ENCODE measurements at places on chromosomes 5 and 9. TPM values are rescaled to one million over a fixed set of nuclear protein-coding genes. Genes with fewer than 3 reads are reported as not detected.

The ADGRV1 gene
- total RNA-seq = 75.7 TPM

DNA sequence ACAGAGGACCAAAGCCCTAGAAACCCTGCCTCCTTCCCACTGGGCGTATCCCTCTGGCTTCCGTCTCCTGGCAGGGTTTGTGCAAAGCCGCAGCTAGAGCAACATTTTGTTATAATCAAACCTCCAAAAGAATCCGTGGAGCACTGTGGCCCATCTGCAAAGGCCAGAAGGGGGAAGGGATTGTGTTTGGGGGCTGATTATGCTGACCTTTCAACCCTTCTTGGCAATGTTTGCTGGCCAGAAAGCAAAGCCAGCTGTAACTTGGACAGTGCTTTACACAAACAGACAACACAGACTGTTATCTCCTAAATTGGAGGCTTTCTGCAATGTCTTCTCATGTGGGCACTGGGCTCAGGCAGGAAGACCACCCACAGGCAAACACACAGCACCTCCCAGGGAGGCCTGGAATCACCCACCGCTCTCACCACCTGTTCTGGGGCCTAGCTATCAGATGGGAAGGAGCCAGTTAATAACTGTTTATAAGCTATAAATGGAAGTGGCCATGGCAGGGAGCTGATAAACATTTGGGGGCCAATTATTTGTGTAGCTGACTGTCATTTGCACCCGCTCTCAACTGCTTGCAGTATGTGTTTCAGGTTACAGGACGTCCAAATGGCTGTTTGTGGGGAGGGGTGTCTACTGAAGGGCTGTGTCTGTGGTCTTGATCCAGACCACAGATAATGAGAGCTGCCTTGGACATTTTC is 121.6 kb upstream of the ERCC6L2 start:
- H3K4me3 ChIP-seq = no peak overlapping the region
- H3K36me3 ChIP-seq = no peaks in the 10 kb centered on the region
- H3K27ac ChIP-seq = no peak overlapping the region
- H3K27me3 ChIP-seq = no peaks in the 10 kb centered on the region

DNA sequence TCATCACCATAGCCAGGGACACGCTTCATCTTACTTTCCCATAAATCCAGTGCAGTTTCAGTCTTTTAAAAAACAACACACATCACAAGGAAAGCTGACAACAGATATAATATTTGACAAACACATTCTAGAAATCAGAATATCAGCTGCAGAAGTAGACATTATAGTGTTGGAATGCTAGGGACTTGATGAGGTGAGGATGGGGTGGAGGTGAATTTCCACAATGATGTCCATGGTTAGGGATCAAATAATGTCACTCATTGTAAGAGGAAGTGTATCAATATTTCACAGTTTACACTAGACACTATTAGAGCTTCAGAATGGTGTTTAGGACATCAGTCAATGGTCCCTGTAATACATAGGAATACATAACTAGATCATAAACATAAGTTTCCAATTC is 7.0 kb downstream of the FST start:
- H3K27ac ChIP-seq = no peak overlapping the region
- H3K4me3 ChIP-seq = no peak overlapping the region

GRCh38 chr9:133402689-133403088 is 15.1 kb downstream of the REXO4 start:
- peaks cover 6% of the 10 kb centered on the region for H3K36me3 ChIP-seq
- H3K4me1 ChIP-seq = no peaks in the 10 kb centered on the region
- no peaks in the 10 kb centered on the region for H3K27me3 ChIP-seq

The LCN1 gene
- not detected for total RNA-seq
